ENCODE measurements at places on chromosomes 13 and 19. TPM values are rescaled to one million over a fixed set of nuclear protein-coding genes. Genes with fewer than 3 reads are reported as not detected.

DNA sequence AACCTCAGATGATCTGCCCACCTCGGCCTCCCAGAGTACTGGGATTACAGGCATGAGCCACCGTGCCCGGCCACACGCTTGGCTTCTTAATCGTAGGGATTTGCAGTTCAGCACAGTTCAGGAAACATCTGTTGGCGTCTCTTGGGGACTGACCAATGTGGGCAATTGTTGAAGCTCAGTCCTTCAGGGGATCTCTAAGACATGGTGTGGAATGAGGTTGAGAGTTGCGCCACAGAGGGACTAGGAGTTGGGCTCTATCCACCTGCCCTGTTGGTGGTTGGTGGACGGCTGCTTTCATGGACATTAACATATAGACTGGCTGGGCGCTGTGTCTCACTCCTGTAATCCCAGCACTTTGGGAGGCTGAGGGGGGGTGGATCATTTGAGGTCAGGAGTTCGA, 37.3 kb upstream of the SIN3B start:
- no peak for DNase-seq

GRCh38 chr19:54275951-54276350, 5.0 kb downstream of the LILRB2 start:
- no peak for DNase-seq

Gene DPP9
- total RNA-seq = 93.6 TPM

Gene AMH
- 4.5 TPM for total RNA-seq

DNA sequence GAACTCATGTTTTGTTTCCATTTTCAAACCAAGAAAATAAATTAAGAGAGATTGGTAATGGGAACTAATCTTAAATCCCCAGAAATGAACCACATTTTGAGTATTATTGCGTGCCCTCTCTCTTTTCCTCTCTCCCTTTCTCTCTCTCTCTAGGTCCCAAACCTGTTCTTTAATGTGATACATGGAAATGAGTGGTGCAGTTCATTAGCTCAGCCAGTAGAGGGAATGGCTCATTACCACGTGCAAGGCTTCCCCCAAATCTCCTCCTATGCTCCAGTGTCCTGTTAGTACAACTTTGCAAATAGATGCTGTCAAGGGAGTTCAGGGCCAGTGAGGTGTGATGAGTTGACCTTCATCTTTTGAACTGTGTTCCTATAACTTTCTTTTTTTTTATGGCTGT, 178.4 kb downstream of the FGF9 start:
- DNase-seq = no peak

Gene ACER1
- 0.24 TPM for total RNA-seq

DNA sequence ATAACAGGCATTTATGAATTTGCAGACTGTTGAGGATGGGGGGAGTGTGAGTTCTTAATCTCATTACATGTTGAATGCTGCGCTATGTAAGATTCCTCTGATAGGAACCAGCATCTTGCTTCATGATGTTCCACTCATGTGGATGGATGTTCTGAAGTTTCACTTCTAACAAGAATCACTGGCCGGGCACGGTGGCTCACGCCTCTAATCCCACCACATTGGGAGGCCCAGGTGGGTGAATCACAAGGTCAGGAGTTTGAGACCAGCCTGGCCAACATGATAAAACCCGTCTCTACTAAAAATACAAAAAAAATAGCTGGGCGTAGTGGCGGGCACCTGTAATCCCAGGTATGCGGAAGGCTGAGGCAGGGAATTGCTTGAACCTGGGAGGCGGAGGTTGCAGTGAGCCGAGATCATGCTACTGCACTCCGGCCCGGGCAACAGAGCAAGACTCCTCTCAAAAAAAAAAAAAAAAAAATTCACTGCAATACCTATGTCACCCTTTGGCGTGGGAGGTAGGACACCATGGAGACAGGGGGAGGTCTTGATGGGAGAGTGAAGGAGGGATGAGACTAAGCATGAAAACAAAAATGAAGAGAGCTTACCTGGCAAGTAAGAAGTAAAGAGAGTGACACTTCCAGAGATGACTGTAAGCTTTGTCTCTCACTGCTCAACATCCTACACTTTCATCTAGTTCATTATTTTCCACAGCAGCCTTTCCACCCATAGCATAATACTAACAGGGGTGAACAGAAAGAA, 133.0 kb downstream of the DCT start:
- no peak for DNase-seq

DNA sequence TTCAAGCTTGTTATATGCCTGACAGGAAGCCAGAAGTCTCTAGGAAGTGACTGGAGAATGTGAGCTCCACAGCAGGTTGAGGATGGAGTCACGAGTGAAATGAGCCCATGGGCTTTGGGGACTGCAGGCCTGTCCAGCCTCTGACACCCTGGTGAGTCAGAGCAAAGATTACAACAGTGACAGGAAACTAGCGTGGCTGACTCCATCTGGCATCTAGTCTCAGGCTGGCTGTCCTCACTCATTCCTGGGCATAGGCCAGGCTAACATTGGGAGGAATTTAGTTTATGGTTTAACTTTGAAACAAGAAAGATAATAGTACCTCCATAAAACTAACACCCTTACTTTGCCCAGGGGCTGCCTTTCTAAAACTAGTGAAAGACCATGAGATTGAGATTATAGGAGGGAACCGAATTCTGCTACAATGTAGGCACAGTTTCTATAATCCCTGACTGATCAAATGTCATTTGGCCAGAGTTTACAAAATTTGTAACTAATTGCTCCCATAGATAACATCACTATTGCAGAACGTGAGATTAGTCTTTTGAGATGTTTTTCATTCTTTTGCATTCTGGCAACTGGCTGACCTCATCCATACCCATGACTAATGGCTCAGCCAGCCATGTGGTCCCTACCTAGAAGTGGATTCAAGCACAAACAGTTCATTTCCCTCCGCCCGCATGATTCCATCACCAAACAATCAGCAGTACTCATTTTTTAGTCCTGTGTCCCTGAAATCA, 28.4 kb downstream of the PSG1 start:
- no peak for DNase-seq

Gene SMAD9
- total RNA-seq = 0.08 TPM

GRCh38 chr13:51945149-51945548, 66.1 kb downstream of the ATP7B start:
- no peak for DNase-seq
